ENCODE measurements at places on chromosomes 5 and 9.

- no peak for DNase-seq
These were observed 114.1 kb downstream of the MLLT3 start for GRCh38 chr9:20508242-20508641.

DNA sequence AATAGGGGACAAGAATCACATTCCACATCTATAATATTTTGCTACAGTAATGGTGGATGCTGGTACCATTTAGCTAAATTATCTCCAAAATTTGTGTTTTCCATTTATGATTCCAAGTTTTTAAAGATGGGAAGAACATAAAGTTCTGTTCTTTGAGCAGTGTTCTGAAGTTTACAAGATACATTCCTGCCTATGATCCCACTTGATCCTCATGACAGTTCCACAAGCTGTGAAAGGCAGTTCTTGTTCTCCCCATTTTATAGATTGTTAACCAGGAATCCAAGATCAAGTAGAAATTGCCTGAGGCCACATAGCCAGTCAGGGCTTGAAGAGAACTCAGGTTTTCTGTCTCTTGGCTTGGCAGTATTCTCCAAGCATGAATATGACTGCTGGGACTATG is 257.3 kb downstream of the NR3C1 start:
- no peak for DNase-seq

DNA sequence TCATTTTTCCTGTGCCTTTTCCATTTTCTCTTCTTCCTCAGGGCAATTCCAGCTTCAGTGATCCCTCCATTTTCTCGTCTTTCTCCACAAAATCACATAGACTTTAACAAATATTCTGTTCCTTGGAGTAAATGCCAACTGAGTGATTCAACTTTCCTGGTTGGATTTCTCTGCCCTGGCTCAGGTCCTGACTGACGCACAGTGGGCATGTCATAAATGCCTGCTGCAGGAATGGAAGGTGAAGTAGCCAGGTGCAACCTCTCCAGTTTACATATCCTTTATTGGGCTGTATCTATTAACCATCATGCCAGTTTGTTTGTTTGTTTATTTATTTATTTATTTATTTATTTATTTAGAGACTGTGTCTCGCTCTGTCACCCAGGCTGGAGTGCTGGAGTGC is 95.1 kb downstream of the MEF2C start:
- no peak for DNase-seq

- no peak for DNase-seq
These were observed 472.8 kb downstream of the SPOCK1 start for GRCh38 chr5:137026296-137026695.

GRCh38 chr9:121631115-121631514 is 20.3 kb upstream of the DAB2IP start:
- DNase-seq, result no peak

- DNase-seq, result no peak
These were observed at the start of gene PCDHGA12 for GRCh38 chr5:141430332-141431113. TSS of gene PCDHGA12 (plus strand) at chr5:141430507. CDS start at chr5:141430760, 253 bp downstream.

- DNase-seq, result no peak
These were observed 10.6 kb downstream of the FOXD1 start for GRCh38 chr5:73437777-73438644.

DNA sequence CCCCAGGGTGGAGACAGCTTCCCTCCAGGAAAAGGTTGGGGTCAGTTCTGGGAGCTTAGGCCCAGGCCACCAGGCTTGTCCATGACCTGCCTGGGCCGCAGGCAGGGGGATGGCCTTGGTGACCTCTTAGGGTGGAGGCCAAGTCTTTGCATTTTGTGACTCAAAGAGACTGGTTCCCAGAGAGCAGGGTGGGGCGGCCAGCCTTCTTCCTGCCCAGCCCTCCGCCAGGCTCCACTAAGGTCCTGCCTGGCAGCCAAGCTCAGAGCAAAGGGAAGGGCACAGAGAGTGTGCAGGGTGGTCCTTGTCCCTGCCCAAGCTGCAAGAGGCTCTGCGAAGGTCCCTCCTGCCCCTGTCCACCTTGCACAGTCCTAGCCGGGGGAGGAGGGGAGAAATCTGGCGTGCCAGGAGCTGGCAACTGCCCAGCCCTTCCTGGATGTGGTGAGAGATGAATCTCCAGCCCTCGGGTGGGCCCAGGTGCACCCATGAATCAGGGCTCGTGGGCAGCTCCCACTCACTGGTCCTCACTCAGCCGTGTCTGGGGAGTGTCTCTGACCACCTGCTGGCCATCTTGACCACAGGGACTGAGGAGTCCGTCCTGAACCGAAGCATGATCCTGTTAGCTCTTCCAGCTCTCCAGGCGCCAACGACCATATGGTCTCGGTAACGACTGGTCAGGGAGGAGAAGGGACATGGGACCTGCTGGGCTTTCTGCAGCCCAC is 2.3 kb upstream of the PTGDS start:
- DNase-seq, result no peak

GRCh38 chr9:6819112-6819511 is 61.3 kb downstream of the KDM4C start:
- DNase-seq, result no peak

GRCh38 chr9:120854596-120855327 is 12.0 kb upstream of the PSMD5 start:
- no peak for DNase-seq

- DNase-seq, result no peak
These were observed 29.3 kb downstream of the COL5A1 start for GRCh38 chr9:134670851-134671281.

DNA sequence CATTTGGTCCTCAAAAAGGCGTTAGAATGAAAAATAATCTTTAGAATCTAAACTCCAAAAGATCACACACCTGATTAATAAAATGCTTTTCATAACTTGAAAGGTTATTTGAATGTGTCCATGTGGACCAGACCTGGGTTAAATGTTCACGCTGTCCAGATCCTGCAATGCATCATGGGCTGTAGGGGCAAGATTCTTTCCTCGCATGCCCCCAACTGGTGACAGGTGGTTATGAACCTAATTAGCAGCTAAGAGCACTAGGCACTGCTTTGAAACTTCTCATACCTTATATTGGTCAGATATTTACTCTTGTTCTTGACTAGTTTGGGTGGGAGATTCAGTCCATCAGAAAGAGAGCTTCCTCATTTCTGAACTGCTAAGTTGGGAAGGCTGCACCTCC is 19.3 kb upstream of the PIP5K1B start:
- no peak for DNase-seq

GRCh38 chr5:154568589-154568988 is 90.6 kb upstream of the HAND1 start:
- no peak for DNase-seq

GRCh38 chr5:174425964-174426290 is 298.5 kb upstream of the MSX2 start:
- DNase-seq, result no peak

GRCh38 chr9:14515571-14516198 is 177.5 kb downstream of the ZDHHC21 start:
- DNase-seq, result no peak

DNA sequence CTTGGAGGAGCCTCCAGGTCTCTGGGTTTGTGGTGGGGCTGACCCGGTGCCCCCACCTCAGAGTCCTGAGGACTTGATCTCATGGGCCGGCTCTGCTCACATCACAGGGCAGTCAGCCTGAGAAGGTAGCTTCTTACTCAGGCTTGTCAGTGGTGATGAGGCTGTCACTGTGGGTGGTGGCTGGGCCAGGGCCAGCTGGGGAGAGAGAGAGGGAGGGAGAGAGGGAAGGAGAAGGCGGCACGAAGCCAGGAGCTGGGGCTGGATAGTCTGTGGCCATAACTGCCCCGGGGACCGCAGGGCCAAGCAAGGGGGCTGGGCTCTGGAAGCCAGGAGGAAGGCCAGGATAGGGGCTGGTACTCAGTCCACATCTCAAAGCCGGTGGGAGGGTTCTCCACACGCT is 6.5 kb downstream of the NTNG2 start:
- no peak for DNase-seq

GRCh38 chr9:113380869-113381378 is 4.1 kb upstream of the HDHD3 start:
- no peak for DNase-seq

DNA sequence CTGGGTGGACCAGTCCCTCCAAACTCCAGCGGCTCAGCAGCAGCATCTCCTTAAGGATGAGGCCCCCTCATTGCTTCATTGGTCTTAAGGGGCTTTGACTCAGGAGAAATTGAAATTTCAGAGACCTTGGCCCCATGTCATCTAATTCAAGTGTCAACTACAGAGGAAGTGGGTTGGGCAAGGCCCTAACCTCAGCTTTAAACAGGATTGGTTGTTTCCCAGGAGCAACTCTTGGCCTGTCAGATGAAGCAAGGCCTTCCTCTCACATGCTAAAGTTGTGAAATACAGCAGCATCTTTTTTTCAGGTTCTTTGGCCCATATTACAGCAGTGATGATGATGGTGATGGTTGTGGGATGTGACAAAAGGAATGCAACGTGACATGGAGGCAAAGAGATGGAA is 348.3 kb downstream of the ICE1 start:
- no peak for DNase-seq

- DNase-seq, result no peak
These were observed 169.7 kb downstream of the C9orf50 start for GRCh38 chr9:129451089-129451656.

DNA sequence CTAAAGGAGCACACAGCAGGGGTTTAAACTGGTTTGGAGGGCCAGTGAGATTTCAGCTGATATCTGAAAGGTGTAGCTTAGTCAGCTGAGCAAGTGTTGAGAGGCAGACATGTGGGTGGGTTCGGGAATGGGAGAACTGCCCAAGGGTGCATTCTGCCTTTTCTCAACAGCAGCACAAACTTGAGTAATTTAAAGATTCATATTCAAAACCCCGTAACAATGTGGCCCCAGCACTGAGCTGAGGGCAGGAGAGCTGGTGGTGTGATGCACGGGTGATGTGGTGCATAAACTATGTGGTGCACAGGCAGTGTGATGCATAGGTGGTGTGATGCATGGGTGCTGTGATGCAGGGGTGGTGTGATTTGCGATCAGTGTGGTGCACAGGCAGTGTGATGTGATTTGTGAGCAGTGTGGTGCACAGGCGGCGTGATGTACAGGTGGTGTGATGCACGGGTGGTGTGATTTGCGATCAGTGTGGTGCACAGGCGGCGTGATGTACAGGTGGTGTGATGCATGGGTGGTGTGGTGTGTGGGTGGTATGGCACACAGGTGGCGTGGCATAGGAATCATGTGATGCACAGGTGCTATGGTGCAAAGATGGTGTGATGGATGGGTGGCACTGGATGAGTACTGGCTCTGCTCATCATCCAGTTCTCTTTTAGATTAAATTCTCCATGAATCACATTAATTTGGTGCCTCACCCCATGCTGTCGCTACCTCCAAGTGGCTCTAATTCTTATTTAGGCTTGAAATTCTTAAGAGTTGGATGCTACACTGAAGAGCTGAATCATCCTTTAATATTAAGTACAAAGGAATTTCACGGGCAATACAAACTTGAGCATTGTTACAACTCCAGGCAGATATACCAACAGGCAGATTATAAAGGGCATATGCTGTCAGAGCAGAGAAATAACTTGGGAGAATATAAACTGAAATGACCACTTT is 53.6 kb downstream of the DAP start:
- DNase-seq, result no peak

- no peak for DNase-seq
These were observed 143.7 kb downstream of the ARHGAP26 start for GRCh38 chr5:142913728-142914338.

GRCh38 chr5:1799110-1799601 is 481 bp downstream of the MRPL36 start:
- no peak for DNase-seq

DNA sequence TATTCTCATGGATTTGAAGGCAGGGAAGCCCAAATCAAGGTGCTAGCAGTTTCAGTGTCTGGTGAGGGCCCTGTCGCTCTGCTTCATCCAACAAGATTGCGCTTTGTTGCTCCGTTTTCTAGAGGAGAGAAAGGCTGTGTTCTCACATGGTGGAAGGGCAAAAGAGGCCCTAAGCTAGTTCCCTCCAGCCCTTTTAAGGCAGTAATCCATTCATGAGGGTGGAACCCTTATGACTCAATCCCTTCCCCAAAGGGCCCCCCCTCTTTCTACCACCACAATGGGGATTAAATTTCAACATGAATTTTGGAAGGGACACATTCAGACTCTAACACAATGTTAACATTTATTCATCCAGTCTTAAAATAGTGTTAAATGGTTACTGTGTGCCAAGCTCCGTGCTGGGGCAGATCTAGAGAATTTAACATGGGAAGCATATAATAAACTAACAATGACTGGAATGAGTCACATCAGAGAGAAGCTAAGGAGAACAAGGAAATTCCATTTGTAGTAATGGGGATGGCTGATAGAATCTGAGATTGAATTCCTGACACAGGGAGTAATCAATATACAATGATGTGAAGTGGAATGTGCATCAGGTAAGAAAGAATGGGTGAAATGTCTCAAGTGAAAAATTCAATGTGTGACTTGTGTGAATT is 382.8 kb upstream of the ZNF608 start:
- DNase-seq, result no peak

GRCh38 chr9:135992486-135993408 is 31.6 kb upstream of the UBAC1 start:
- DNase-seq, result no peak

DNA sequence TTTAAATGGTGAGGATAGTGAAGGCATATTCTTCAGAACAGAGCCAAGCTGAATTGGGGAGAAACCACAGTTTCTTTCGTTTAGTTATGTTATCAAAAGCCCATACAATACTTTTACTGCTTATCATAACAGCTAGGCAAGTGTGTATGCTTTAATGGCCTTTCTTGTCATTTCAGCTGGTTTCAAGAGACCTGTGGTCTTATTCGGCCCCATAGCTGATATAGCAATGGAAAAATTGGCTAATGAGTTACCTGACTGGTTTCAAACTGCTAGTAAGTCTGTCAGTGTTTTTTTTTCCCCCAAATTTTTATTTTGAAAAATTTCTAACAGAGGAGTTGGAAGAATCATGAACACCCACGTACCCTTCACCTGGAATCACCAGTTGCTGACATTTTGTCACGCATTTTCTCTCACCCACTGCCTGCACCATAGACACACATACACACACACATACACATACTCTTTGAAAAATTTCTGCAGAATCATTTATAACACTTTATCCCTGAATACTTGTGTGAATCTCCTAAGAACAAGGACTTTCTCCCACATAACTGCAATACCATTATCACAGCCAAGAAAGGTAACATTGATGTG is 63.7 kb downstream of the TJP2 start:
- no peak for DNase-seq

DNA sequence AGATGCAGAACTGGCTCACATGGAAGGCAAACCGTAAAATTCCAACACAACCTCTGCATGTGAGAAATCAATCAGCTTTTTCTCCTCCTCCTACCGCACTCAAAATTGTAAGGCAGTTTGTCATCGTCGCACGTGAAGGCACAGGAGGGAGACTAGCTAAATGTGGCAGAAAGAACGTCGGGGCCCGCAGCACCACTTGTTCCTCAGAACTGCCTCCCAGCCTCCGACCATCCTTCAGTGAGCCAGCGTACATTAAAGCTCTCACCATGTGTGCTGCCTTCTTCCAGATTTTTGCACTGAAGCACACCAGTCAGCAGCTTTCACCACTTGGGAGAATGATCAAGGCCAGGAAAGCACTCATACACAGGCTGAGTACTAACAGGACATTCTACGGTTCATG is 105.9 kb downstream of the RFX3 start:
- peak; percentile 33 for DNase-seq

GRCh38 chr9:124340219-124341069 is 74.8 kb downstream of the PSMB7 start:
- DNase-seq, result no peak

- no peak for DNase-seq
These were observed 12.8 kb upstream of the PANK3 start for GRCh38 chr5:168592014-168592368.
